ENCODE measurements at places on chromosomes 12 and 14.

DNA sequence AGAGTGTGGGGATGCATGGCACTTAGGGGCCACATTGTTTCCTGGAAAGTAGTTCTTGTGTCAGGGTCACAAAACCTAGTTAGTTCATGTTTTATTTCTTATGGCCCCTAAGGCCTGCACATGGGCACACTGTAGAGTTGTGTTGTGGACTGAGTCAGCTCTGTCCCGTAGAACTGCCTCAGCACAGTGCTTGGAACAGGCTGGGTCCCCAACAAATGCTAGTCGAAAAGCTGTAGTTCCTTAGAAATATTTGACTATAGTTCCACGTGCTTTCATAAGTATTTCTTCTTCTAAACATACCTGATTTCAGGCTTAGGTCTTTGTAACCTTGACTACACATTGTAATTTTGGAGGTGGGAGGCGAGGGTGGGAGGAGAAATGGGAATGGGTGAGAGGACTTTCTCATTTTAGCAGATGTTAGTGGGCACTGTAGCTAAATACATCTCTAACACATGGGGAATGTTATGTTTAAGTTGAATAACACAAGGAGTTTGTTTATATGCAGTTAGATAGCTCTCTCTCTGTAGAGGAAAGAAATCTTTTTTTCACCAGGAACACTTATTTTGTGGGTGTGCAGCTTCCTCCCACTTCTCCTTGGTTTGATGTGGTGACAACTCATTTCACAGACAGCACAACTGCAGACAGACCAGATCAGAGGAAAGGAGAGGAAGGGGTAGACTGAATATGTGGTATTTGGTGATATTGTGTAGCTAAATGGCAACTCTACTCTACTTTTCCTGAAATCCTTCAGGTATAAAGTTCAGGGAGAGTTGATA is 39.5 kb upstream of the DACT1 start:
- no peak for DNase-seq

DNA sequence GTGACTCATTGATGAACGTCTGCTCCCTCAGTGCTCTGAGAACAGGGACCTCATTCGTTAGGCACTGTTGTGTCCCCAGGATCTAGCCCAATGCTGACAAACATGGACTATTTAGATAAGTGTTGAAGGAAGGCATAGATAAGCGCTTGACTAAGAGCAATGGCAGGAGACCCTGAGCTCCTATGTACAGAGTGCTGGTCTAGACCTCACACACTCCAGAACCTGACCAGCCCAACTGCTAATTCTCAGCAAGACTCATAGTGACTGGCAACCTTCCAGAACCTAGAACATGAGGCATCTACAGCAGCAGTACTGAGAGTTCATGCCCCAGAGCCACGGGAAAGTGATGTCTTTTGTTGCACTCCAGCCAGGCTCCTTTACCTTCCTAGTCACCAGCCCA is 69.2 kb downstream of the CRACR2A start:
- no peak for DNase-seq

DNA sequence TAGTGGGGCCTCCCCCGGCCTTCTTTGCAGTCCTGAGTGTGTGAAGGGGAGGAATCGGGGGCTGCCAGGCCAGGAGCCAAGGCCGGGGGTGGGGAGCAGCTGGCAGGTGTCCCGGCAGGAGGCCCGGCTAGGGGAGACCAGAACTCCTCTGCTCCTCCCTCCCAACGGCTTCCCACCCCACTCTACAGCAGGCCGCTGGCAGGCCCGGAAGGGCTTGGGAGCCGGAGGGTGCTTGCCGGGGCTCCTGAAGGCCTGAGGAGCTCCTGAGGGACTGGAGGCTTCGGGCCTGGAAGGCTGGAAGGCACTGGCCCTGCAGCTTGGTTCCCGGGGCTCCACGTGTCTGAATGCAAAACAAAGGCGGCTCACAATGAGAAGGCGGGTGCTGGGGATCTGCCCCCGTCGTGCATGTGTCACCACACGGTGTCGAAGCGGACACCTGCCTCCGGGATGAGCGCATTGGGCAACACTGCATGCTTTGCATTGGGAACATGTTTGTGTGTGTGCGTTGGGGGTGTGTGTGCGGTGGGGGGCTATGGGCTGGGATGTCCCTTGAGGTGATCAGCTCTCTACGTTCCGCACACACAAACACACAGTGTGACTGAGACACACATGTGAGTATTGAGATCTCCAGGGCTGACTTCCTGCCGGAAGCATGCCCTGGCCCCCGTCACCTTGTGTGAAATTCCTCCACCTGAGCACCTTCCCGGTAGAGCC is 30.9 kb upstream of the ANKRD9 start:
- no peak for DNase-seq

DNA sequence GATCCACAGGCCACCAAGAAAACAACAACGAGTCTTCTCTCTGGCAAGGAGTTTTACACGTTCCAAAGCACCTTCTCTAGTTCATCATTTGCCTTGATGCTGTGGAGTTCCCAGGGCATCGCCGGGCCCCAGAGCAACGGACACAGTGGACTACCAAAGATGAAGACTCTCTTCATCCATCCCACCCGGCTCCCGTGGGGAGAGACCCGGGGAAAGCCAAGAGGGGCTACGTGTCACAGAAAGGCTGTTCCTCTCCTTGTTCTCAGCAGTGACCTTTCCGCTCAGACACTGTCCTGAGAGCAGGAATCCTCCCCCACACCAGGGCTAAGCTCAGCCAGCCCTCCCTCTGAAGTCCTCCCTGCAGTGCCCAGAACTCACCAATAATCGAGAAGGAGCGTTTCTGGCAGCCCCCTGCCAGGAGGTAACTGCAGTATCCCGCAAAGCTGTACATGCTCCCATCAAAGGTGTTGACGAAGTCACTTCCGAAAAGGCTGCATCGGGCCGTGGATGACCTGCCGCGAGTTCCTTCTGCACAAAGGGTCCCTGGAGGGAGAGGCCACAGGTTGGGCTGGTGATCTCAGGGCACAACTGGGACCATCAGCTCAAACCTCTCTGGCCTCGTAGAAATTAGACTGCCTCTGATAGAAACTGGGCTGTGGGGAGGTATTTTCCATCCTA is 3.5 kb downstream of the VWF start:
- no peak for DNase-seq

DNA sequence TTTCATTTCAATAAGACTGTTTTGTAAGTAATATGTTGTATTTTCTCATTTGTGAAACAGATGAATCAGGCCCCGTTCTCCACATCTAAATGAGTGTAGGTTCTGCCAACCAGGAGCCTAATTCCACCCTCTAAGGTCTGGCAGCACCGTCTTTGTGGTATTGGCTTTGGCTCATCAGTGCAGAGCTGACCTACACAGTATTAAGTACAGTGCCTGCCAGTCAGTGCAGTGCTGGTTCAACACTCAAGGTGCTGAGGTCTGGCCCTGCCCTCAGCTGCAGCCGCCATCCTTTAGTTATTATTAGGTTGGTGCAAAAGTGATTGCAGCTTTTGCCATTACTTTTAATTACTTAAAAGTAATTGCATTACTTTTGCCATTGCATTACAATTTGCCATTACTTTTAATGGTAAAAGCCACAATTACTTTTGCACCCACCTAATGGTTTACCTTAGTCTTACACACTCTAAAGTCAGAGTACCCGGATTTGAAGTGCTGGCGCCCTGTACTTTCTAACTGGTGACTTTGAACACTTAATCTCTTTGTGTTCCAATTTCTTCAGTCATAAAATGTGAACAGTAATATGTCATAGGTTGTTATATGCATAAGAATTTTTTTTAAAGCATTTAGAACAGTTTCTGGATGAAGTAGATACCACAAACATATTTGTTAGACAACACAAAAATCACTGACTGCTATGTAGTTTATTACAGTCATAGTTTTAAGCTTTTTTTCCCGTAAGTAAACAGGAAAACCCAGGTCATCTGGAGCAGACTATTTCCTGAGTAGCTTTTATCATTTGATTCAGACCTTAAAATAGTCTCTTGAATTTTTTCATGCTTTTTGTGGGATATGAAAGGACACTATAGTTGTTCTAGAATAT is 99.5 kb downstream of the SYNE2 start:
- no peak for DNase-seq

DNA sequence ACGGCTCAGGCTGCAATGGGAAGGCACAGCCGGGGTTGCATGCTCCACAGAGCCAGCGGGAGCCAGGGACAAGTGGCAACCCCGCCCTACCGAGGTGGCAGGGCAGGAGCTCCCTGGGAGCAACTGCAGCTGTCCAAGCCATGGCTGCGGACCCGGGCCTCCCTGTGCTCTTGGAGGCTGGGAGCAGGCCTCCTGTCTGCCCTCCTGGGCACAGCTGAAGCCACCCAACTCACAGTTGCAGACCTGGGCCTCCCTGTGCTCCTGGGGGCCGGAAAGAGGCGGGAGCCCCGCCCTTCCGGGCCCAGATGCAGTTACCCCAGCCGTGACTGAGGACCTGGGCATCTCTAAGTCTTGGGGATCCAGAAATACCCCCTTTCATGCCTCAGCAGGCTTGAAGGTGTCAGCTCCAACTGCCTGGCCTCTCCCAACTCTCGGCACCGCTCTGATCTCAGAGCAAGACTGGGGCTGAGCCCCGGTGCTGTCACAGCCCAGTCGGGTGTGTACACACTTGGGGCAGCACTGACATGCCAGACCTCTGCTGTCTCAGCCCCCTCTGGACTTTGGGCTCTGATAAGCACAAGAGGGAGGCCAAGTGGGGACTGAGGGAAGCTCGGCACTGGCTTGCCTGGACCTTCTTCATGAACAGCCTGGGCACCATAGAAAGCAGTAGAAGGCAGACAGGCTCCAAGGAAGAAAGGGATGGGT is 7.5 kb upstream of the RASSF9 start:
- DNase-seq: no peak

DNA sequence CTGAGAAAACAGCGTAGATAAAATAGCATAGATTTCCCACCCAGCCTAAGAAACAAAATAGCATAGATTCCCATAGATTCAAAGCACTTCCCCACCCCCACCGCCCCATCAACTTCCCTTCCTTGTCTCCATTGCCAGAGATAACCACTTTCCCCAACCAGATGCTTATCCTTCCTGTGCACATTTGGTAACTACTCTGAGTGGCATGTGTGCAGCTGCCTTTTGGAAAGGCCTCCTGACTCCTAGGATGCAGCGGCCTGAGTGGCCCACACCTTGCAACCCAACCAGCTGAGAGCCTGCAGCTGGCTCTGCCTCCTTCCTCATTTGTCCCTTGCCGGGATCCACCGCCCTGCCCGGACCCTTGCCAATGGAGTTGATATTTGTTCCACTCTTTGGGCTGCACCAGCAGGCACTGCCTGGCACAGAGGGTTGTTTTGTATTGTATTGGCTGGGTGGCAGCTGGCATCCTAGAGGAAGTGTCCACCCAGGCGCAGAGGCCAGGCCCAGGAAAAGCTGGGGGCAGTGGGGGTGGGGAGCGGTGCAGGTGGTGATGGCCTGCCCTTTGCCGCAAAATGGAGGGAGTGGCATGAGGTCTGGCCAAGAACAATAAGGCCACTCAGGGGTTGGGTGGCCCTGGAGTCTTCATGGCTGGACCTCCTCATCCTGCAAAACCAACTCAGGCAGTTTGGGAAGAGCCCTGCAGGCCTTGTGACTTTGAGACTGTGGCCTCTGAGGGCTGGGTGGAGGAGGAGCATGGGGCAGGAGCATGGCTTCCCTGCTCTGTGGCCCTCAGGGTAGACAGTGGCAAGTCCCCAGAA is 4.9 kb downstream of the SLC48A1 start:
- DNase-seq: no peak

DNA sequence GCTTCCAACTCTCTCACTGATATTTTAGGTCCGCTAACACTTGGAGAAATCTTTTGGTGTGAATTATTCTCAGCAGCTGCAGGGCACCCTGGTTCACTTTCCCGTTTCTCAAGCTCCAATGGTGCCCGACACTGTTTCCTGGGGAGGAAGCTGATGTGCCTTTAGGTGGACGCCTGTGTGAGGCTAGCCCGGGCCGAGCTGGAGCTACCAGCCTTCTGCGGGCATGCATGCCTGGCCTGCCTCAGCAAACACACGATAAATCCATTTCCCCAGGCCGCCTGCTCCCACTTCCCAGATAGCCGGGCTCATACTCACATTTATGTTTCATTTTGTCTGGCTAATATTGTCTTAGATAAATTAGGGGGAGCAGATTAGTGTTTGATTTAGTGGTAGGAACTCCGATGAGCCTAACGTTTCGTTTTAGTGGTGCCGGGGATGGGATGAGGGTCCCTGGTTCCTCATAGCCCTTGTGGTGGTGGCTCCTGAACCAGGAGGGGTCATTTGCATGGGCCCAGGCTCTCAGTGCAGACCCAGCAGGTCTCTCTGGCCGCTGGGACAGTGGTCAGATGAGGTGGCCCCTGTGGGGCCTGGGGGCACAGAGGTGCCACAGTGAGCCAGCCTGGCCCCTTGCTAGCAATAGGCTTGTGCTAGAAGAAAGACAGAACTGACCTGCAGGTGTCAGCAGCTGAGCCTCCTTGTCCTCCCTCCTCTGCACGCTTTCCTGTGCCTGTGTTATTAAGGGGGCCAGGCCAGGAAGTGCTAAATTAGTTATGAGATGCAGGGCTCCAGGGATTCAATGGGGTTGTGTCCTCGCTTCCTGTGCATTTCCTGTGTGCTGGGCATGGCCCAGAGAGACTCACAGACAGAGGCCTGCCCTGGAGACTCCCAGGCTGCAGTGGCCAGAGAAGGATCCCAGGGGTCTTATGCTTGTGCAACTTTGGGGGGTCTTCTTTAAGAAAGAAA is 88.3 kb downstream of the KIF26A start:
- DNase-seq: no peak

DNA sequence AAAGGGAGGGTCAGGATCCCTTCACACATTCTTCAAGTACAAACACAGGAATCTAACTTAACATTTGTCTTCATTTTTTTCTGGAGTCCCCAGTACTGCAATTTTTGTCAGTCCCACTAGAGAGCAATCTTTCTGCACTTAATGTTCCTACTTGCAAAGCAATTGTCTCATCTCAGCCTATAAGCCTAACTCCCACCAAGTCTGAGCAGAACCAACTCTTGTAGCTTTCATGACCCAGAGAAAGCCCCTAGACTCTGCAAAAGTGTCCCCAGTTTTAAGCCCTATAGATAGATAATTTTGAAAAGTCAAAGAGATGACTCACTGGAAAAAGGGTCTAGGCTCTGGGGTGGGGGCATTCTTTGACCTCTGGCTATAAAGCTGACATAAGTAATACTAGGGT is 1.8 kb upstream of the ZBTB39 start:
- no peak for DNase-seq

GRCh38 chr14:101189266-101189665 is 285.7 kb upstream of the RTL1 start:
- DNase-seq: no peak
